Stimulated activated CD8-positive, alpha-beta memory T cell treated with anti-CD3 and anti-CD28 coated beads, Interleukin-4, amount 100 ng/mL, for 4 hours (primary cell): ENCODE measurements at places on chromosomes 13 and 19.

- no peak for DNase-seq
Measured at GRCh38 chr13:107562203-107562602, 653.1 kb downstream of the LIG4 start.

DNA sequence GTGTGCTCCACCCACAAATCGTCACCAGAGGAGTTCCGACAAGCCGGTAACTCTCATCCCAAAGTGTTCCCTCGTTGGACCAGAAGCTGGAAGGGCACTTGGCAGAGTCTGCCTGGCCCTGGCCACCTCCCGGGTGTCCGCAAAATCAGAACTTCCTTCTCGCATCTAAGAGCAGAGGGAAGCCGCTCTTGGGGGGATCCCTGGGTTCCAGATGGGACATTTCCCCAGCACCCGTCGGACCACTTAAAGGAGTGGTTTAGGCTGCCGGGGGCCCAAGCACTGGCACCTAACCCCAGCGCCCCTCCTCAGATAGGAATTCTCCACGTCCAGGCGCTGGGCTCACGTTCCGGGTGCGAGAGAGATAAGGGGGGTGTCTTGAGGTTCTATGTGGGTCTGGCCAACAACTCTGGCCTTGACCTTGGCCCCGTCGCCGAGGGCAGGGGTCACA is 857 bp upstream of the MAP2K7 start:
- DNase-seq: no peak

- DNase-seq: no peak
Measured at GRCh38 chr13:100234524-100235136, 145.7 kb downstream of the PCCA start.

DNA sequence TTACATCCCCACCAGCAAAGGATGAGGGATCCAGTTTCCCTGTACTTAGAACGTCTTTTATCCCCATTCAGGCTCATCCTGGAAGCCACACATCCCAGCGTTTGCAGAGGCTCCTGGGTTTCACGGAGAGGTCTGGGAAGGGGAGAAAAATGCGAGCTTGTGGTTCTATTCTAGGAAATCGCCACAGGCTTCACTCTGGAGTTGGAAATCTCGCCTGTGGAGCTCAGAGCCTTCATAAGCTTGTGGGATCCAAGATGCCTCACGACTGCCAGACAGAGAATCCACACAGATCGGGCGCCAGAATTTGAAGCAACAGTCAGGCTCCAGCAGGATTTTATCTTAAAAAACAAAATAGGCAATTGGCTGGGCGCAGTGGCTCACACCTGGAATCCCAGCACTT is 157.9 kb downstream of the PTPRS start:
- no peak for DNase-seq

- no peak for DNase-seq
Measured at GRCh38 chr19:16342002-16342715, 17.5 kb downstream of the KLF2 start.

DNA sequence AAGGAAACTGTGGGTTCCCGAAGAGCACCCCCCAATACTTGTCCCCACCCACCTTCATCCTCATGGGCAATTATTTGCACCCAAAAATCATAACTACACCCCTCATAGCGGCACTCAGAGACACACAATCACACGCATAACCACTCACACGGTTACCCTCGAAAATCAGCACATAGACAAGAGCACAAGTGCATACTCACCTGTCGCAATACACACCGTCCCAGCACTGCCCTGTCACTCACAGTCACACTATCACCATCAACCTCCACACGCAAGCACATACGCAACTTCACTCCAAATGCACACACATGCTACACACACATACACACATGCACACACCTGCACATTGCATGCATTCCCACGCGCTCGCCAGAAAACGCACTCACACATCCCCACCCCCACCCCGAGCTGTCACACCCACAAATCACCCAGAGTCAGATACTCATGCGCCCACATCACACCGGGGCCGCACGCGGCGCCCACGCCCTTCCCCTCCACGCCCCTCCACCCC is 535 bp downstream of the COL5A3 start:
- DNase-seq: no peak

DNA sequence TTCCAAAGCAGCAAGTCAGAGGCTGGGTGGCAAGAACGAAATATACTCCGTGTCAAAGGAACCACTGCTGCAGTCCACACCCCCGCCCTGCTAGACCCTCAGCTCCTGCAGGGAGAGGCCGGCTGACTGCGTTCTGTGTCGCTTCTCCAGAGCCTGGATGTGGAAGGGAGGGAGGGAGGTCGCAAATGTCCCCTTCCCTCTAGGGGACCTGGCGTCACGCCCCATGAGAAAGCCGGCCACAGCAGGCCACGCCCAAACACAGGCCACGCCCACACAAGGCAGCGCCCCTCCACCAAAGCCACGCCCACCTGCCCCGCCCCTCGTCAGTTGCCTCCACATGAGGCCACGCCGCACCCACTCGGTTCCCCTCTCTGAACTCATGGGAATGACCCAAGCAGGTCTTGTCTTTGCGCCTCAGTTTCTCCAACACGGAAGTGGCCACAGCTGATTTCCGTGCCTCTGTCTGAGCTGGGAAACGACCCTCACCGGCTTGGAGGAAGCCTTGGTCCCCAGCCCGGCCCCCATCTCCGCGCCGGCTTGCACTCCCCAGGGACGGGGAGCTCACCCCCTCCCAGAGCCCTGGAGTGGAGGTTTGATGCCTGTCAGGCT is 38.4 kb upstream of the TCF3 start:
- no peak for DNase-seq

- peak; percentile 76 for DNase-seq
Measured at GRCh38 chr19:8005534-8006256, at the start of gene ELAVL1. Gene ELAVL1 (minus strand): TSS chr19:8005641. CDS start chr19:7991815, 13,826 bp downstream.

DNA sequence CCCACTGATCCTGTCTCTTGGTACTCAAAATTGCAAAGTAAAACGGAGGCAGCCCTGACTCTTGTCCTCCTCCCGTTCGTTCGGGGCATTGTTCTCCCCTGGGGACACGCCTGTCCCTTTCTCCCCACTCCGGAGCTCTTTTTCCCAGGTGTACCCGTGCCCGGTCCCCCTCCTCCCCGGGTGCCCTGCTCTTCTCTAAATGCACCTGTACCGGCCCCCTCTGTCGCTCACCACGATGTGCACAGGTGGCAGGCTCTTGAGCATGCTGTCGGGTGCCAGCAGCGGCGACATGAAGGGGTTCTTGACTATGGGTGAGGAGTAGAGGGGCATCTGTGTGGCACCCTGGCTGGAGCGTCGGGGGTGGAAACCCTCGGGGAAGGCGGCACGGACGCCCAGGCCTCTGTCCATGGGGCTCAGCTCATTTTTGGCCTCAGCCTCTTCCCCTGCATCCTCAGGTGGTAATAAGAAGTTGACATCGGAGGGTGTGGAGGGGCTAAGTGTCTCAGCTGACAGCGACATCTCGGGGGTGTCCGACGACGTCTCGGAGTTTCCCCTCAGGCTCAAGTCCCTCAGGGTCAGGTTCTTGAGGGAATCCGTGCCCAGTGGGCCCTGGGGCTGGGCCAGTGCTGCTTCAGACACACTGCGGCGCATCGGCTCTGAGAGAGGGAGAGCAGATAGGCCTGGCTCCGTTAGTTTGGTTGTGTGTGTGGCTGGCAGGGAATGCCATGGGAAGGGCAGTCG is 12.4 kb upstream of the CNFN start:
- DNase-seq: no peak

GRCh38 chr13:40211586-40211968 is 454.9 kb downstream of the FOXO1 start:
- DNase-seq: no peak

- no peak for DNase-seq
Measured at GRCh38 chr13:107035778-107036177, 467.8 kb upstream of the ARGLU1 start.

GRCh38 chr13:28719227-28720055 is 671 bp upstream of the SLC46A3 start:
- DNase-seq: no peak

DNA sequence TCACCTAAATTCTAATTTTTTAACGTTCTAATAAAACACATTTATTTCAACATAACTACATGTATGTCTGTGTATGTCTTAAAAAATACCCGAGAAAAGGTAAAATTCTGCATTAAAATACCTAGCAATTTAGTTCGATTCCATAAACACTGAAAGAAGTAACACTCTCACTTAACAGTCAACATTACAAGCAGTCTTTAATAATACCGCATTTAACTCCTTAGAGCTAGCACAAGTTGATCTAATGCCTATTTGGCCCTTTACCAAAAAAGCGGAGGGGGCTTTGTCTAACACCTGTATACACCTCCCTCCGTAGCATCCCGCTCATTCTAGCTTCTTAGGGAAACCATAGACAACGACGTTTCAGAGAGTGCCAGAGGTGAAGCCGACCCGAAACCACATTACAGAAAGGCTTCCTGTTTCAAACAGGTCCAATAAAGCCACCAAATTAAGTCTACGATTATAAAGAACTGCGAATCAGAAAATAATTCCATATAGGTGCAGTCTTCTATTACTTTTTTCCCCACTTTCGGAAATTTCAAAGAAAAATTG is 1.2 kb downstream of the SPART start:
- DNase-seq: no peak

DNA sequence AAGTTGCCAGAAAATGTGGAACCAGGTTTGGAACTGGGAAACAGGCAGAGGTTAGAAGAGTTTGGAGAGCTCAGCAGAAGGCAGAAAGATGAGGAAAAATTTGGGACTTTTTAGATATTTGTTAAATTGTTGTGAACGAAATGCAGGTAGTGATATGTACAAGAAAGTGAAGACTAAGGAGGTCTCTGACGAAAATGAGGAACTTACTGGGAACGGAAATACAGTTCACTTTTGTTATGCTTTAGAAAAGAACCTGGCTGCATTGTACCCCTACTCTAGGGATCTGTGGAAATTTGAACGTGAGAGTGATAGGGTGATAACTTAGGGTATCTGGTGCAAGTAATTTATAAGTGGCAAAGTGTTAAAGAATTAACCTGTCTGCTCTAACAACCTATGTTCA is 632.4 kb downstream of the SLITRK5 start:
- no peak for DNase-seq
